NAMALWA (cell line): ENCODE measurements at places on chromosomes 11 and 22.

DNA sequence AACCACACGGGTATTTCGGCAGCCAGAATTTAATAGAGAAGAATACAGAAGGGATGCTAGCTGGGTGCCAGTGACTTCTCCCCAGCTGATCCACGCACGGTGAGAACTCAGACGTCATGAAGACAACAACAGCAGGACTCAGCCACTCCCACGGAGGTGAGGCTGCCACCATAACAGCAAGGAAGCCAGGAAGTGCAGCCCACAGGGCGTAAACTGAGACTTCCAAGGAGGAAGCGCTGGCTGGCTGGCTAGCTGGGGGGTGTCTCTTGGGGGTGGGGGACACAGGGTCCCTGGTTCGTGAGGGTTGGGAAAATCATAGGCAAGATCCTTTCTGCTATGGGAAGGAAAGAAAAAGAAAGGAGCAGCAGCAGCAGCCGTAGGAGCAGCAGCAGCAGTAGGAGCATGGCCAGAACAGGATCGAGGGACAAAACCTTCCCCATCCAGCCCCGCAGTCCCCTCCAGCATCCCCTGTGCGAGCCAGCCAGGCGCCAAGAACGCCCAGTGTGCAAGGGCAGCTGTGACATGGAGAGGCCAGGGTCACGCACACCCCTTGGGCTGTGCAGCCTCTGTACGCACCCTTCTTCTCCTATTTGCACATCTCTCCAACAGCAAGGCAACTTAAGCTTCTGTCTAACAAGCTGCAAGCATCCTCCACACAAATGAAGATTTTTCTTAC is 49.6 kb upstream of the SHANK2 start:
- no peak for DNase-seq

GRCh38 chr22:46672731-46673130 is 52.5 kb downstream of the GRAMD4 start:
- peak; percentile 34 for DNase-seq

DNA sequence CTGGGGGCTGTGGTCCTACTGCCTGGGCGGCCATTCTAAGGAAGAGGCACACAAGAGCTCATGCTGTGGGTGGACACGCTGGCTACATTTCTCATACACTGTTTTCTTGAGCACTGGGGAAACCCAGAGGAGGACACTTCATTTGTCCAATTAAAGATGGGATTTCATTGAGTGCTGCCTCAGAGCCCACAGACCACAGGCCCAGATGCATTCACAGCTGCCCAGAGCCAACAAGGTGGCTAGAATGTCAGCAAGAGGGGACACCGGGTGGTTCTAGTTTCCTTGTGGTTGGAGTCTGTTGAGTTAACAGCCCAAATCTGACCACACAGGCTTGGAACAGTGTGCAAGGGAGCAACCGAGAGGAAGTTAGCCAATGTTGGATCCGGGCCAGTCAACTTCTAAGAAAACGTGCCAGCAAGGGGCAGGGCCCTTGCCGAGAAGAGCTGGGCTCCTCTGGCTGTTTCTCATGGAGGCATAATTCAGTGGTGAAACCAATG is 35.0 kb upstream of the SORL1 start:
- peak; percentile 56 for DNase-seq

GRCh38 chr11:5593146-5593545 is 3.3 kb upstream of the TRIM6 start:
- DNase-seq = no peak

DNA sequence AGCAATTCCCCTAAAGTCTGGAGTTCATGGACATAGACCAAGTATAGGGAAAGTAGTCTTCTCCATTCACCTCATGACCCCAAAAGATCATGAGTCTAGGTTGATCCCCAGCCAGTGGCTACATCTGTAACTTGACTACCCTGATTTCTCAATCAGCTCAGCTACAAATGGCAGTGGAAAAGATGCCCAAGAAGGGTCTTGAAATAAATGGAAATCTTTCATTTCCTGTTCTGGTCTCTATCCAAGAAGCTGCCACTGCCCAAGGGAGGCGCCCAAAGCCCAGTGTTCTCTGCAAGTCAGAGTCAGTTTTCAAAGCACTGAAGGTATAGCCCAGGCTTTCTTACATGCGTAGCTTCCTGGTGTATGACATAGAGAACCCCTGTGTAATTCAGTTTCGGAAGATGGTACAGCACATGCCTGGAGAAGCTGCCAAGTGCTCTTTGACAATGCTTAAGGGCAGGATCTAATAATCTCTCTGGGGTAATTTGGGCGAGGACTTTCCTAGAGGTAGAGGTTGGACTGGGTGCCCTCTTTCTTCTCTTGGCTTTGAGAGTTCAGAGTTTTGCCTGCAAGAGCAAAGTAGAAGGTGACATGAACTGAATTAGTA is 101.1 kb downstream of the ADAMTS15 start:
- DNase-seq = no peak

DNA sequence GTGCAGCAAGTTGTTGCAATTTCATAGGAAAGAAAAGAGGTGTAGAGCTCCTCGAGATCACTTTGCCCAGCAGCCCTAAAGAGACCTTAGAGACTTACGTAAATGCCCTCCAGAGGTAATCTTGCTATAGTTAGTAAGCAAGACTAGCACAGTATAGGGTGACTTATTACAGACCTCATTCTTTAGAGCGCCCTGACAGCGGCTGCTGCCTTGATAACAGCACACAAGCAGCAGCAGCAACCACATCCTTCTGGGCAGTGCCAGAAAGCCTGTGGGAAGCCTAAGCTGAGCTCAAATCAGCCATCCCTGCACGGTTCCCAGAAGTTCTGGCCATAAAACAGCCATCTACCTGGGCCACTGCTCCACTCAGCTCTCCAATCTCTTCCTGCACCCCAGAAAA is 22.6 kb upstream of the OR56B1 start:
- no peak for DNase-seq

DNA sequence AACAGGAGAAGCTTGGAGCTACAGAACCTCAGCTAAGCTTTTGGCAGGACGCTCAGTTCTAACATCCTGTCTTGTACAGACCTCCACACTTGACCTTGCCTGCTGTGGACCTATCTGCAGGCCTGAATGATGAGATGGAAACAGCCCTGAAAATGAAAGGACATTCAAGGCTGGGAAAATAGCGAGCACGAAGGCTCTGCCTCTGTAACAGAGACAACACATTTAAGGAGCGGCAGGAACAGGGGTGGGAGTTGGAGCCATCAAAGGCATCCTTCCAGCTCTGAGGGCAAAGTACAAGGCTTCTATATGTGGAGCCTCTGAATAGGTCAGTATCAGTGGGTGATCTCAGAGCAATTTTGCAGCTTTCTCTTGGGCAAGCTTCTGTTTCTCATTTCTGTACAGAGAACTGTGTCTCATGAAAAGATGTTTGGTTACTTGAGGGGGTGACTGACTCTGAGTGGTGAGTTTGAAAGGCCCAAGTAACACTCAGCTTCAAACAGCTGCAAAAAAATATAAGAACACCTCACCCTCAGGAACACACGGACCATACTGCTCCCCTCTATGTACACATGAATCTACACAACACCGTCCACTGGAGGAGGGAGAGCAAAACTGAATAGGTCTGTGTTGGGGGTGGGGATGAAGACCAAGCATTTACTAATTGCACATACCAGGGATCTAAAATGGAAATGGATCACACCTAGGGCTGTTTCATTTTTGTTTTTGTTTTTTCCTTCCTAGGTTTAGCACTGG is 101.6 kb downstream of the CCDC81 start:
- DNase-seq = no peak
